ENCODE measurements at places on chromosomes 7 and 10.

DNA sequence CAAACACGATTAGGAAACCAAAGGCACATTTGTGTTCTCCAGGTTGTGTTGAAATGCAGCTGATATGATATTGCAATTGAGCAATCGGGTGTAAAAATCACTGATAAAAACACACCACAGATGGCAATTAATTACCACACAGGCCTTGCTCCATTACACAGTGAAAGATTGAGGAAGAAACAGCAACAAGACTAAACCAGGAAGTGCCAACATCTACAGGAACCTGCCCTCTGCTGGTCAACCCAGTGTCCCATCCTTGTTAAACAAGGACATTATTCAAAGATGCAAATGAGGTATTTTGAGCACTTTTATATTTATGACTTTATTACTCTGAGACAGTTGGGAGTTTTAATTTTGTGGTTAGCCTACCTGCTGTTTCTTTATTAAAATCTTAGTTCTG lies 765.6 kb upstream of the GHITM start:
- DNase-seq = no peak

GRCh38 chr7:16644157-16644556 lies 1.4 kb downstream of the ANKMY2 start:
- no peak for DNase-seq

GRCh38 chr7:45267262-45267661 lies 109.7 kb downstream of the RAMP3 start:
- DNase-seq = no peak

DNA sequence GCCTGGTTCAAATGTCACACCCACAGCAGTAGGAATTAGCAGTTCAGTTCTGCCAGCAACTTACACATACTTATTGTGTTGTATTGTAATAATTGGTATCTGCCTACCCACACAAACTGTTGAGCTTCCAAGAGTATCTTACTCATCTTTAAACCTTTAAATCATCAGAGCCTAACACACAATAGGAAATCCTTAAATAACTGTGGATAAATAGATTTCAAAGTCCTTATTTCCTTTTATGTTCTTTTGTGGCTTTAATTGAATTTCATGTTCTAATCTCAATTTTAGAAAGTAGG lies 3.9 kb downstream of the CASD1 start:
- DNase-seq = no peak

GRCh38 chr7:76008156-76008687 lies 13.8 kb upstream of the TMEM120A start:
- no peak for DNase-seq
